Activated T-helper 1 cell treated with Interleukin-2 at 50 U/mL for 16 hours (primary cell): ENCODE measurements at places on chromosomes 3 and 15.

GRCh38 chr15:70023064-70023768, 74.5 kb downstream of the TLE3 start:
- peak; percentile 10 for DNase-seq

DNA sequence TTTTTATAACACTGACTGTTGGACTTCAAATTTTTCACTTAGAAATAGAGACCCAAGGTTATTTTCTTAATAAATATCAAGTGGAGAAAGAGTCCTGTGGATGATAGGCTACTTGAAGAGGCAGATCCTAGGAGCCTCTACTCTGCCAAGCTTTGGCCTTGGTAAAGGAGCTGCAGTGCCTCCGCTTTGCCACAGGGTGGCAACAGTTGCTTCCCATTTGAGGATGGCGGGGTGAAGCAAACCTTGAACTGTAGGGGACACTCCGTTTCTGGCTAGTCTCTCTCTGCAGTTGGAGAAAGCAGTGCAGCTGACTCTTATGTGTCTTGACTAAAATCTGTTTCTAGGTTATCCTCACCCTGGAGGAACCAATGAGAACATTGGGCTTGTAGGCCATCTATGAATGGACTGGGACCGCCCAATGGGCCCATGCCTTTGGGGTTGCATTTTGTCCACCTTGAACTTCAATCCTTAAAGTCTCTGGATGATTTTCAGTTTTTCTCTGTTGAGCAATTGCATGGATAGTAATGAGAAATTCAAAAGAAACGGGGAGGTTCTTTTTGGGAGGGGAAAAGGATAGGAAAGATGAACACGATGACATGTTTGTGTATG, 9.8 kb downstream of the SCG5 start:
- DNase-seq, result peak; percentile 9

GRCh38 chr3:112744106-112744505, 102.6 kb downstream of the CD200R1L start:
- no peak for DNase-seq

DNA sequence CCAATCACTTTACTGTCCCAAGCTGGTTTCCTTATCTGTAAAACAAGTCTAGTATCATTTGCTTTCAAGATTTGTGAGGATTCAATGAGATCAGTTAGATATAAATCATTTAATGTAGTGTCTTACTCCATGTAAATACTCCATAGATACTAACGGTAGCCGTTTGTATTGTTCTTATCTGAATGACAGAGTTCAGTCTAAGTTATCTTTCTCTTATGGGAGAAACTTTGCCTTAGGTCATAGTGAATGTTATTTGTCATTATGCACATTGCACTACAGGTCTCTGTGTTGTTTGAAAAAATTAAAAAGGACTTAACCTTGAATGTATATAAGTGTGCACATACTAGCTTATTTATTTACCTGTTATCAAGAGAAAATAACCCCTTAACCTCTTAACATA, 44.7 kb downstream of the MBNL1 start:
- no peak for DNase-seq

DNA sequence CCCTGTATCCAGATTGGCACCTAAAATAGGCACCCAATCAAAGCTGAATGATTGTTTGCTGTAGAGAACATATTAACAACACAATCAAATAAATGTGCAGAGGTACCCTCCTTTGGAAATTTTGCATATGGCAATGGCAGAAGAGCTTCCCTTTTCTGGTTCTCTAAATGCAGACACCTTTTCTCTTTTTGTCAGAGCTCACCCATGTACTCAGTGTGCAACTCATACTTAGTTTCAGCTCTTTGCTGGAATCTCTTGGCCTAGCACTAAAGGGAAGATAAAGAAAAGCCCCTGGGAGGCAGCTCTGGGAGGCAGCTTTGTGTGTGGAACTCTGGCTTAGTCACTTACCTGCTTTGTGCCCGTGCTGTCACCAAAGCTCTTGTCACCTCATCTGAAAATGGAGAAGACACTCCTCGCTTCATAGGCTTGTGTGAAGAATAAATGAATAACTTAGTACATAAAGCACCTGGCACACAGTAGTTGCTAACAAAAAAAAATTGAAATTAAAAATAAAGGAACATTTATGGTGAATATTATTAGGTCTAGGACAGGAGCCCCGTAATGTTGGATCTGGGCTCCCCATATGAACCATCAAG, 28.8 kb downstream of the ST6GAL1 start:
- no peak for DNase-seq

- no peak for DNase-seq
Observed at GRCh38 chr15:82677720-82678323, 30.7 kb upstream of the CPEB1 start.

GRCh38 chr3:147575391-147575790, 166.2 kb downstream of the ZIC1 start:
- no peak for DNase-seq

- no peak for DNase-seq
Observed at GRCh38 chr15:81752546-81752942, 293.3 kb downstream of the MEX3B start.

- DNase-seq, result no peak
Observed at GRCh38 chr3:56782215-56782614, 19.5 kb downstream of the ARHGEF3 start.

- no peak for DNase-seq
Observed at GRCh38 chr3:193673845-193674244, 80.8 kb downstream of the OPA1 start.

DNA sequence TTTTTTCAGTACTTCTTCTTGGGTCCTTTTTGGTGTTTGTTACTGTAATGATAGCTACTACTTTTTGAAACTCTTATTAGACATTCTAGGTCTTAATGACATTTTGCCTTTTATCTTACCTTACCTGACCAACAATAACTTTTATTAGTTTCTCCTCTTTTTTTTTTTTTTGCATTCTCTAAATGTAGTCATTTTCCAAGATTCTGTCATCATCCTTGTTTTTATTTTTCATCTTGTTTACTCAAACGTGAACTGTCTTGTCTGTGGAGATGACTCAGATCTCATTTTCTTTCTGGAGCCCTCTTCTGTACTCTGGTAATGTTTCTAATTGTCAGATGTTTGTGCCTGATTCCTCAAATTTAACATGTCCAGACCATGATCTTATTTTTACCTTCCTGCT, 2.9 kb downstream of the ABHD5 start:
- DNase-seq, result no peak

GRCh38 chr3:46202535-46202934, 5.6 kb downstream of the CCR1 start:
- no peak for DNase-seq

GRCh38 chr3:16300881-16301359, 35.9 kb downstream of the OXNAD1 start:
- DNase-seq, result peak; percentile 36

DNA sequence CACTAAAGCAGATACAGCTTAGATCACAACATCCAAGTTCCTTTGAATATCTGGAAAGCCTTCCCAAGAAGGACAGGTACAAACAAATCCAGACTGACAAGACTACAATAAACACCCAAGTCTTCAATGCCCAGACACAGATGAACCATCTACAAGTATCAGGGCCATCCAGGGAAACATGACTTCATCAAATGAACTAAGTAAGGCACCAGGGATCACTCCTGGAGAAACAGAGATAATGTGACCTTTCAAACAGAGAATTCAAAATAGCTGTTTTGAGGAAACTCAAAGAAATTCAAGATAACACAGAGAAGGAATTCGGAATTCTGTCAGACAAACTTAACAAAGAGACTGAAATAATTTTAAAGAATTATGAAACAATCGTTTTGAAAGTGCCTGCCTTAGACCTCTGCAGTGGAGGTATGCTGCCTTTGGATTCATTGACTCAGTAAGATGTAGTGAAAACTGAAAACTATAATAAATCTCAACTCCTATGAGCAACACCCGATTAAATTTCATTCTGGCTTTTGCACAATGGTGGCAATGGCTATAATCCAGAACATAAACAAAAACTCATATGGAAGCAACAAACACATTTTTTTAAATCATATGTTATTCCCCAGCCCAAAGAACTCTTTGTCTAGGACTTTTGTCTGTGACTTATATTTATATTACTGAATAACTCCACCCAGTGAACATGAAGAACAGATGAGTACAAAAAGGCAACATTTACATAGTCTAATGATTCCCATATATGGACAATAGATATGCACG, 12.6 kb upstream of the COL8A1 start:
- no peak for DNase-seq

- no peak for DNase-seq
Observed at GRCh38 chr3:120839120-120839519, 68.9 kb upstream of the STXBP5L start.

GRCh38 chr3:44104668-44105321, 136.9 kb upstream of the TOPAZ1 start:
- no peak for DNase-seq

DNA sequence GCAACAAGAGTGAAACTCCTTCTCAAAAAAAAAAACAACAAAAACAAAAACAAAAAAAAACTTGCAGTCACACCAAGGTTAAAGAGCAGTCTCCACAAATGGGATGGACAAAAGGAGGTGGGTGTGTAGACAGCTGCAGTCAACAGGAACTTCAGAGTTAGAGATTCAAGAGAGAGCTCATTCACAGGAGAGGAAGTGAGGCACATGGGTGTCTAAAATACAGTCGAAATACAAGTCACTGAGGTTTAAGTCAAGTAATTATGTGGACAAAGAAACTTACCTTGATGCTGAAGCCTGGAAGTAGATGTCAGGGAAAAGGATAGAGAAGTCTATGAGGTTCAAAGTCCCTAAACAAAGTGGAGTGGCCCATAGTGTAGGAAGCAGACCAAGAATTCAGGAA, 14.8 kb downstream of the MRPS11 start:
- DNase-seq, result no peak

DNA sequence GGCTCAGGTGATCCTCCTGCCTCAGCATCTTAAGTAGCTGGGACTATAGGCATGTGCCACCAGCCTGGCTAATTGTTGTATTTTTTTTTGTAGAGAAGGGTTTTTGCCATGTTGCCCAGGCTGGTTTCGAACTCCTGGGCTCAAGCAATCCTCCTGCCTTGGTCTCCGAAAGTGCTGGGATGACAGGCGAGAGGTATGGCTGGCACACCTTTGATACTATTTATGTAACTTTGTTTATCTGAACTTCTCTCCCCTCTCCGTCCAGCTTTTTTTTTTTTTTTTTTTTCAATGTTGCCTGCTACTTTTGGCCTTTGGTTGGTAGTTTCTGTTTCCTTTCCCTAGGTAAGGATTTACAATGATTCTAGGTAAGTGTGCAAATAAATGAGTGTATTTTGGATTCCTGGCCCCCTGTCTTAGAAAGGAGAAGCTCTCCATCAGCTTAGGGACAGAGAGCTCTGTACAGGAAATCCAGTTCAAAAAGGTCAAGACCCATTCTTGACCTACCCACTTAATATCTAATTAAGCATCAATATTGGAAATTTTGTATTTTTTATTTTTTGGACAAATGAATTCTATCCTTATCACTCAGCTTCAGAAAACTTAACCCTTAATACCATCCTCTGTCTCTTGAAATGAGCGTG, 6.8 kb downstream of the ARL6IP5 start:
- DNase-seq, result no peak

DNA sequence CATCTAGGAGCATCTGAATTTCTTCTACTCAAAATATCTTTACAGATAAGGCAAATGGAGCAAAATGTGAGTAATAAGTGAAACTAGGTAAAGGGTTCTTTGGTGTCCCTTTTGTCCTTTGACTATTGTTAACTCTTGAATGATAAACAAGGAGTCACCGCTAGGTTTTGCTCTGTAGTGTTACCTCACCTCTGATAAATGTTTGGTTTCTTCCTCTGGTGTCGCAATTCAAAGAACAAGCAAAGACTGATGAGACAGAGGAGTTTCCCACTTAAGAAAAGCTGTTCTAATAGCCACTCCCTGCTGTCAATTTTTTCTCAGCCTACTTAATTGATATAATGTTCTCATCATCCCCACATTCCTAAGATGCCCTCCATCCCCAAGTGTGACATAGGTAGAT, 925.9 kb downstream of the IGSF11 start:
- no peak for DNase-seq

- DNase-seq, result no peak
Observed at GRCh38 chr15:64667736-64668161, 107.6 kb downstream of the RBPMS2 start.

- DNase-seq, result no peak
Observed at GRCh38 chr3:22922317-22922716, 280.8 kb upstream of the UBE2E2 start.

- no peak for DNase-seq
Observed at GRCh38 chr3:107588217-107588616, 65.5 kb downstream of the BBX start.

DNA sequence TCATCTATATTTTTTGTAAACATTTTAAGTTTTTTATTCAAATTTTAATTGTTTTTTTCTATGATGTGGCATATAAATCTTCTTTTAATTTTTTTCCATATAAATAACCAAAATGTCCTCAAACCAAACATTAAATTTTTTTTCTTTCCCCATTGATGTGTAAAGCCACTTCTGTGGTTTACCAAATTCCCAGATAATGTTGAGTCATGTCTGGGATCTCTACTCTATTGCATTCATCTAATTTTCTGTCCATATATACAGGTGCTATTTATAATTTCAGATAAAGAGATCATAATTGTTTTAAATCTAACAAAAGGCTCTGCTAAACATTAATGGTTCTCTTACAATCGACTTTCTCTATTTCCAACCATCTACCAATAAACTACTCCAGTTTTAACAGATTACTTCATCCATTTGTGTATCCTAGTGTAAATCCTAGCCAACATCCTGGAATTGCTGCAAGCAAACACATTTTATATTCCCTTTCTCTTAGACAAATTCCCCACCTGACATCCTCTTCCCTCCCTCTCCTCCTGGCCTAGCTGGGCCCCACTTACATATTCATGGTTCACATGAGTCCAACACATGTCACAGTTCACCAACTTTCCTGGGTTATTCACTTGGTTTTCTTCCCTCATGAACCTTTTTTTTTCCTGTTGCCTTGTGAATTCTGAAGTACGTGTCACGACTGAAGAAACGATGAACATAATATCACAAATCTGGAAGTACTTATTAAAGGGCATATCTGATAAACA, 368.0 kb upstream of the AGTR1 start:
- DNase-seq, result no peak

DNA sequence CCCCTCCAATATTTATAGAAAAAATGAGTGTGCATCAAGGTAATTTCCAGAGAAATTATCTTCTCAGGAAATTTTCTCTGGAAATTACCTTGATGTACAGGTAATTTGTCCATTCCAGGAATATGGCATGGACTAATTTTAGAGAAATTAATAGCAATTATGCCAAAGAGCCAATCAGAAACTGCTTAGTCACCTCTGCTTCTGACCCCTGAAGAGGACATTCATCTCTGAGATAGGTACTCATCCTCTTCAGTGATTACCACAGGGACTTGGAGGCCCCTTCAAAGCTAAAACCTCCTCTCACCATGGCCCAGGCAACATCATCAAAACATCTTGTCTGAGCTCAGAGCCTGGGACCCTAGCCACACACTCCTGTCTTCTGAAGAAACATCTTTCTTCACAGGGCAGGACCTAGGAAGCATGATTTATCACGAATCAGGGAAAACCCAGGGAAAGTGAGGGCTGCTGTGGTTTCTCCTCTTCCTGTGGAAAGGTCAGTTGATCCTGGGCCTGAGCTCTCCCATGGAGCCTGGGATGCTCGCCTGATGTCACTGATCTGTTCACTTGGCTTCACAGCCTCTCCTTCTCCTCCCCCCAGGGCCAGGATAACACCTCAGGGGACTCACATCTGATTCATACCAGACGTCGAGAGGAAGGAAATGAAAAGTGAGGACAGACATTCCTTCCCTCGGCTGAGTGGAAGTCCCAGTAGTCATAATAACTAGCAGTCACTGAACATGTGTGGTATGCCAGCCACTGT, 210.5 kb downstream of the DTWD1 start:
- no peak for DNase-seq
